ENCODE measurements at places on chromosomes 1 and 21.

DNA sequence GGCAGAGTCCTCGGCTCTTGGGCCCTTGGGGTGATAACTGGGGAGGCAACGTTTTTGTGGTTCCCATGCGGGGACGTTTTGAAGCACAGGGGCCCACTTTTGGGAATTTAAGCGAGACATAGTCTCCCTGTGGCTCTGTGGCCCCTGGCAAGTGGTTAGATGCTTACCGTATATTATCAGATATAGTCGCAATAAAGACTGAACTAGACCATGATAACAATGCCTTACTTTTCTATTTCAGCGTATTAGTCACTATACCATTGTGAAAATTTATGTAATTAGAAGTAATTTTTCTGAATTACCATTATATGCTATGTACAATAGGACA lies 538 bp upstream of the RCAN1 start:
- no peak for DNase-seq

GRCh38 chr1:16174261-16174868 lies 18.5 kb upstream of the EPHA2 start:
- no peak for DNase-seq

DNA sequence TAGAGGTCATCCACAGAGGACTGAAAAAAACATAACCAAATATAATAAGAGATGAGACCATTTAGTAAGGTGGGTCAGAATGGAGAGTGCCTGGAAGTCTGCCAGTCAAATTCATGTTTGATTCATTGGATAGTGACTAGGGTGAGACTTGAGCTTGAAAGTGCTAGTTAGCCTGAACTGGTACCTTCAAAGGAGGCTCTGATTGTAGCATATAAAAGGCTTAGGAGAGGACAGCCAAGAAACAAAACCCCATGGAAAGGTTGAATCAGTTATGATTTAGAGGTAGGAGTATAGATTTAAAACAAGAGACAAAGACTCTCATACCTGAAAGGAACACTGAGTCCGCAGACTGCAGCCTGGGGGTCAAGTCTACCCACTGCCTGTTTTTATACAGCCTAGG lies 44.4 kb upstream of the LRRC8C start:
- no peak for DNase-seq

DNA sequence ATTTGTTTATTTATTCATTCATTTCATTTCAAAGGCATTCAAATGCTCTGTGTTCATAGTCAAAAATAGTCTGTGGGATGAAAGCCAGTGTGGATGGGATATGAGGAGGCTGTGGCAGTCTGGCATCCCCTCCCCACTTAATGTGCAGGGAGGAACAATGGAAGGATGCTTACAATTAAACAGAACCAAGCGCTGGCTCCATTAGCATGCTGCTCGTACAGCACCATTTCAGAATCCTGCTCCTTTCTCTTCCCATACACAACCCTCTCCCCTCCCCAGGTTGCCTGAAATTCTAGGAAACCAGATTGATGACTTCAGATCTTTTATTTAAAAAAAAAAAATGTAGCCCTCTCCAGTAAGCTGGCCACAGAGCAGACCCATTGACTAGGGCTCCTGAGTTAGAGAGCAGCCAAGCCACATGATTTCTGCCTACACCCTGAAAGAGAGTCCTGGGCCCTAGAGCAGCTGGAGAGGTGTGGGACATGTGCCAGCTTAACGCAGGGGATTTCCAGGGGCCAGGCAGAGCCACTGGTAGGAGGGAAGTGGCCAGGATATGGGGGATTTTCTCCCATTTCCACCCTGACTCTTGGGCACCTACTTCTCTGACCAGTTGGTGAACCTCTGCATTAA lies 205.2 kb downstream of the ASTN1 start:
- DNase-seq: no peak

DNA sequence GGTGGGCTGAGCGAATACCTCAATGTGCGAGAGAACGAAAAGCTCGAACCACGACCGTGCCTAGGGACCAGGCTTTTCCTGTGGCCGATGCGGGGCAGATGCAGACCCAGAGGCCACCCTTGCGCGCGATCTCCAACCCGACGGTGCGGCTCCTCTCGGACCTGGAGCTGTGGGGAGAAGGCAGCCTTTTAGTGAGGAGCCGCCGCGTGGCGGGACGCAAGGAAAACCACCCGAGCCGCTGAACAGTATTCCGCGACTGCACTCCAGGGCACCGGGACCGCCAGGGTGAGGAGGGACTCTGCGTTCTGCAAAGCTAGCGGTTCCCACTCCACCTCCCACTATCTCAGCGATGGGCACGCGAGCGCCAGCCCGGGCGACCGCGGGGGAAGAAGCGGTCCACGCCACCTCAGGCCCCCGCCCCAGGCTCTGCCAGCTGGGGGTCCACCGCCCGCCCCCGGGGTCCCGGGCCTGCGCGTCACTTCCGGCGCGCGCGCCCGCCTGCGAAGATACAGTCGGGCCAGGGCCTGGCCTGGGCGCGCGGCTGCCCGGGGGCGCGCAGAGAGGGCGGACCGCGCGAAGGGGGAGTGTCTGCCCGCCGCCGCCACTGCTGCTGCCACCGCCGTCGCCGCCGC lies 66.5 kb upstream of the PRKACB start:
- peak; percentile 8 for DNase-seq

Measured in CD14-positive monocyte (primary cell).